ENCODE measurements at places on chromosomes 16 and 17. TPM values are rescaled to one million over a fixed set of nuclear protein-coding genes. Genes with fewer than 3 reads are reported as not detected.

The CACNB1 gene
- total RNA-seq: 8.8 TPM

The OTOP3 gene
- not detected for total RNA-seq

The SARM1 gene
- 15.0 TPM for total RNA-seq

The KRT20 gene
- total RNA-seq: not detected

The HASPIN gene
- total RNA-seq: 0.24 TPM

The MYH10 gene
- total RNA-seq: 232 TPM

DNA sequence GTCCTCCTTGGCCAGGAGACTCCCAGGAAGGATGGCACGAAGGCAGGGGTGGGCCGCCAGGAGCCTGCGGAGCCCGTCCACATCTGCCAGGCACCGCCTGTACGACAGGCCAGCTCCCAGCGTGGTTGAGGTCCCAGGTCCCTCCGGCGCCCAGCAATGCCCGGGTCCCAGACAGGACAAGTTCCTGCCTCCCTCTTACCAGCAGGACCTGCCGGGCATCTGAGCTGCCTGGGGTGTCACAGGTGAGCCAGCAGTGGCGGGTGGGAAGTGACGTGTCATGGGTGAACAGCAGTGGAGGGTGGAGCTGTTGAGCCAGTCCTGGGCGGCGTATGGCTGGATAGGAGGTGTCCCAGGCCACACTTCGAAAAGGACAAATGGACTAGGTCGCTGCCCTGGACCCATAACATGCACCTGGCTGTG is 15.7 kb upstream of the BAHCC1 start:
- no peak for DNase-seq

- no peak for DNase-seq
These were observed 9.3 kb downstream of the KCTD5 start for GRCh38 chr16:2691491-2692248.

GRCh38 chr17:2051061-2051932 is 3.6 kb upstream of the HIC1 start:
- DNase-seq: no peak

GRCh38 chr17:80047176-80047575 is 10.7 kb downstream of the CCDC40 start:
- no peak for DNase-seq

DNA sequence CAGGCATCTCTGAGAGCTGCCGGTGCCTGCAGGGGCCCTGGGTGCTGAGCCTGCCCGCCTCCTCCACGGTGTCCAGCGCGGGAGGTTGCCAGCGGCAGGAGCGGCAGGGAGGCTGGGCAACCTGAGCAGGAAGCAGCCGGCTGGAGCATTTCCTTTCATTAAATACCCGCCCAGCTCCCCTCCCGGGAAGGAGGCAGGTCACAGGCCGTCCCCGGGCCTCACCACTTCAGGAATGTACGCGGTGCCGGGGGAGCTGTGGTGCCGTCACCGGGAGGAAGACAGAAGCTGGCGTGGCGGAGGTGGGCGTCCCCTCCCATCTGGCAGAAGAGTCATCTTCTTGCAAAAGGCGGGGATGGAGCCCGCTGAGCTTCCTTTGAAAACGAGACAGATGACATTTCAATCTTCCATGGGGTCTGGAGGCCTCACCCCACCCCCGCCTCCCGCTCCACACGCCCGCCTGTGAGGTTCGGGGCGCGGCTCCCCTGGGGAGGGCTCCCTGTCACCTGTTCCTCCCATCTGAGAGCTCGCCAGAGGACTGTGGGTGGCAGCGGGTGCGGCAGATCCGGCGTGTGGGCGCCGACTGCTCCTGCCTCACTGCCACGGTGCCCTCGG is 16.0 kb downstream of the SOX8 start:
- DNase-seq: no peak

- DNase-seq: no peak
These were observed 30.0 kb downstream of the EEF2K start for GRCh38 chr16:22235839-22236745.

GRCh38 chr17:42632949-42633444 is 23.5 kb downstream of the TUBG1 start:
- peak; percentile 53 for DNase-seq

DNA sequence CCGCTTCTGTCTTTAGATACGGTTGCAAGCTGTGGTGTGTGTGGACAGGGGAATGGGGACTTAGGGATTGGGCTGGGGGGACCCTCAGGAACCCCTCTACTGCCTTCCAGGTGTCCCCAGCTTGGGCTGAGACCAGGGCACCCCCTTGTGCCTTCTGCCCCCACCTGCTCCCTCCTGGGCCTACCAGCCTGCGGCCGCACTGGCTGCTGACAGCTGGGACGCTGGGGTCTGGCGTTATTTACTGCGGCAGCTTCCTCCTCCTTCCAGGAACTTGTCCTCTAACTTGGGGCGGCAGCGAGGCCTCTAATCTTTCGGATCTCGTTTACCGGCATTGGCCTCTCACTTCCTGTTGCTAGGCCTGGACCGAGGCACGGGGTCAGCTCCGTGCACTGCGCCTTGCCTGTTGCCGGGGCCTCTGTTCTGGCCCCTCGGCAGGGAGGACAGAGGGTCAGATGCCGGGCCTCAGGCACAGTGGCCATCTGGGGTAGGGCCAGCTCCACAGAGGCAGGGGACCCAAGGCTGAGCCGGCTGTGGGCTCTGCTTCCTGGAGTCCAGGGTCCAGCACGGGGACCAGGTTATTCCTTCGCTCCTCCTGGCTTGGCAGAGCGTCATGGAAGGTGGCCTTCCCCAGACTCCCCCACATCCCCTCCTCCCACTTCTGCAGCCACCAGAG is 31.8 kb downstream of the TMEM235 start:
- DNase-seq: peak; percentile 89

DNA sequence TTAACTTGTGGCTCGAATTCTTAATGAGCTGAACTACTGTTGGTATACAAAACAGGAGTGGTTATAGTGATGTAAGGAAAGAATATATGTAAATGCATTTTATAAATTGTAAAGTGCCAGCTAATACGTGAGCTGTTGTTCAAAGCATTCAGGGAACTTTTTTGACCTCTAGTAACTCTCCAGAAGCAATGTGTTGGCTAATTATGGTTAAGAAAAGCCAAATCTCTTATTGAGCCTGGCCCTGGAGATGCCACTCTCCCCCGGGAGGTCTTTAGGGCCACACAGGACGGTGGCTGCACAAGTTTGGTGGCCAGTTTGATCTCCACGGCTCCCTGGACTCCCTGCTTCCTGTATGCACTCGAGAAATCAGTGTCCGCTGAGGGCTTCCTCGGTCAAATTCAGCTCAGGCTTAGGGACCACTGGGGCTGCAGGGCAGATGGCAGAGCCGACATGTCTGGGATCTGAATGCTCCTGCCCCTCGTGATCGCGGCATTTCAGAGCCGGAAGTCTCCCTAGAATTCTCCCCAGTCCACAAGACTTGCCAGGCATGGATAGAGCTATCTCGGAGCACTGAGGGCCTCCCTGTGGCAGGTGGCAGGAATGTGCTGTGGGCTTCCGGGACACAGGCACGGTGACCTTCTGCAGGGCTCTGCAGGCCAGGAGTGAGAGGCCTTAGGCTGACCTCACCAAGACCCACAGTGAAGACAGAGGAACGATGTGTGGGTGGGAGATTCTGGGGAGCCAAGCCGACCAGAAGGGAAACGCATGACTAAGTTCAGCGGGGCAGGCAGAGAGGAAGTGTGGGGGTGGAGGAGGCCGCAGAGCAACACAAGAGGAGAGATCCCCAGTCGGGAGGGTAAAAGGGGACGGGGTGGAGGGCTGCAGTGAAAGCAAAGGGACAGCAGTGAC is 18.6 kb upstream of the PITPNM3 start:
- DNase-seq: peak; percentile 86

- DNase-seq: no peak
These were observed 176.7 kb downstream of the ABCC12 start for GRCh38 chr16:47979164-47979520.
